Activated T-helper 1 cell treated with anti-CD3 and anti-CD28 coated beads, Interleukin-12 subunit alpha, Interleukin-12 subunit beta, Interleukin-2, Interleukin-4 antibody, amounts not matched to agents 30 ng/mL and 10 ng/mL and 1 ng/mL, durations not matched to agents 14 hours and 24 hours and 36 hours (primary cell): ENCODE measurements at places on chromosomes 6 and 20. TPM values are rescaled to one million over a fixed set of nuclear protein-coding genes. Genes with fewer than 3 reads are reported as not detected.
A peak's percentile ranks its signal among the peaks of the same experiment; 100 is the strongest.

- H3K4me3 ChIP-seq = no peak overlapping the region
- H3K4me1 ChIP-seq = no peaks in the 10 kb centered on the region
- no peaks in the 10 kb centered on the region for H3K27me3 ChIP-seq
- H3K36me3 ChIP-seq = no peaks in the 10 kb centered on the region
- DNase-seq = no peak
These were observed 636.0 kb upstream of the PTCHD4 start for GRCh38 chr6:48747040-48747439.

- H3K36me3 ChIP-seq = peaks cover 4% of the 10 kb centered on the region
- H3K4me3 ChIP-seq = no peak overlapping the region
- H3K4me1 ChIP-seq = no peaks in the 10 kb centered on the region
- no peaks in the 10 kb centered on the region for H3K27me3 ChIP-seq
- DNase-seq = no peak
- H3K27ac ChIP-seq = no peak overlapping the region
These were observed 26.8 kb downstream of the ZNF831 start for GRCh38 chr20:59190466-59190865.

GRCh38 chr6:106117579-106117978 is 31.4 kb downstream of the PRDM1 start:
- peaks cover 4% of the 10 kb centered on the region for H3K36me3 ChIP-seq
- H3K4me3 ChIP-seq = peak overlapping the region; percentile 53
- H3K27ac ChIP-seq = peak overlapping the region; percentile 80
- peak; percentile 54 for DNase-seq

DNA sequence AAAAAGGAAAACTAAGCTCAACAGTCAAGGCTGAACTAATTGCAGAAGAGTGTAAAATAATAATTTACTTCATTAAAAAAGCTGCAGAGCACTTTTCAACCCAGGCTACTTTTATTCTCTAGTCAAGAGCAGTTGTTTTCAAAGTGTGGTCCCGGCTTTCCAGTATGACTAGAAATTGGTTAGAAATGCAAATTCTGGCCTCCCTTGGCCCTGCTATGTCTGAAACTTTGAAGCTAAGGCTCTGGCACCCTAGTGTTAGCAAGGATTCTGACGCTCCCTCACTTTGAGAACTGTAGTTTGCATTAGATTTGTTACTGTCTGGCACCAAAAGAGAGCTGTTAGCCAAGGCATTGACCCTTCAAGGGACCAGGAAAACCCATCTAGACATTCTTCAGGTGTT is 9.5 kb upstream of the NXT1 start:
- peaks cover 12% of the 10 kb centered on the region for H3K27me3 ChIP-seq
- no peak overlapping the region for H3K27ac ChIP-seq
- H3K4me1 ChIP-seq = peaks cover 11% of the 10 kb centered on the region
- no peak for DNase-seq
- H3K4me3 ChIP-seq = no peak overlapping the region
- H3K36me3 ChIP-seq = no peaks in the 10 kb centered on the region

GRCh38 chr6:129817821-129818220 is 43.3 kb downstream of the TMEM244 start:
- peaks cover 13% of the 10 kb centered on the region for H3K4me1 ChIP-seq
- no peak overlapping the region for H3K27ac ChIP-seq
- DNase-seq = no peak
- H3K4me3 ChIP-seq = no peak overlapping the region

GRCh38 chr6:76381612-76382011 is 309.1 kb upstream of the IMPG1 start:
- H3K27ac ChIP-seq = no peak overlapping the region
- H3K36me3 ChIP-seq = no peaks in the 10 kb centered on the region
- no peaks in the 10 kb centered on the region for H3K27me3 ChIP-seq
- no peak overlapping the region for H3K4me3 ChIP-seq

DNA sequence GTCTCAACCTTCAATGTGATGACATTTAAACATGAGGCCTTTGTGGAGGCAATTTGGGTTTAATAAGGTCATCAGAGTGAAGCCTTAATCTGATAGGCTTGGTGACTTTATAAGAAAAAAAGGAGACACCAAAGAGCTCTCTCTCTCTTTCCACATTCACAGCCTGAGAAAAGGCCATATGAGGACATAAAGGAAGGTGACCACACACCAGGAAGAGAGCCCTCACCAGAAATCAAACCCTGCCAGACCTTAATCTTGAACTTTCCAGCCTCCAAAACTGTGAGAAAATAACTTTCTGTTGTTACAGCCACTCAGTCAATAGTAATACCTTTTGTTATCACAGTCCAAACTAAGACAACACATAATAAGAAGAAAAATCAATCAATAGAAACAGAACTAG is 47.7 kb downstream of the COL12A1 start:
- no peaks in the 10 kb centered on the region for H3K36me3 ChIP-seq
- H3K4me3 ChIP-seq = no peak overlapping the region
- no peak for DNase-seq
- no peaks in the 10 kb centered on the region for H3K4me1 ChIP-seq
- no peak overlapping the region for H3K27ac ChIP-seq

DNA sequence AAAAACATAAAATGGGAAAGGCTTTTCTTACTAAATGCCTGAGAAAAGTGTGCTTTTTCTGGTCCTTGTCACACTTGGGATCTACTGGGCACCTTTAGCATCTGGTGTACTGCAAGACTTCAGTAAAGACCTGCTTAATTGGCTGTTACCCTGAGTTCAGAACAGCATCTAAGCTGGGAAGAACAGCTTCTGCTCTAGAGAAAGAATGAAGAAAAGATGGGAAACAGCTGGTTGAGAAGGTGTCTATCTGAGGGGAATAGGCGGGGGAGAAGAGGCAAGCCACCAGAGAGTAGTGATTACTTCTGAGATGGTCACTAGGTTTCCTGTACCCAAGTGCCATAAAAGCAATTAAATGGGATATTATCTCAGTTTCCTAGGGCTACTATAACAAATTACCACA is 128.2 kb upstream of the SPACA1 start:
- H3K27ac ChIP-seq = no peak overlapping the region
- peaks cover 5% of the 10 kb centered on the region for H3K4me1 ChIP-seq
- DNase-seq = no peak
- no peaks in the 10 kb centered on the region for H3K36me3 ChIP-seq

GRCh38 chr20:49326026-49326425 is 48.2 kb upstream of the ZNFX1 start:
- no peak for DNase-seq
- H3K4me1 ChIP-seq = peaks cover 29% of the 10 kb centered on the region
- H3K27me3 ChIP-seq = peaks cover 32% of the 10 kb centered on the region
- H3K4me3 ChIP-seq = no peak overlapping the region
- H3K36me3 ChIP-seq = no peaks in the 10 kb centered on the region

DNA sequence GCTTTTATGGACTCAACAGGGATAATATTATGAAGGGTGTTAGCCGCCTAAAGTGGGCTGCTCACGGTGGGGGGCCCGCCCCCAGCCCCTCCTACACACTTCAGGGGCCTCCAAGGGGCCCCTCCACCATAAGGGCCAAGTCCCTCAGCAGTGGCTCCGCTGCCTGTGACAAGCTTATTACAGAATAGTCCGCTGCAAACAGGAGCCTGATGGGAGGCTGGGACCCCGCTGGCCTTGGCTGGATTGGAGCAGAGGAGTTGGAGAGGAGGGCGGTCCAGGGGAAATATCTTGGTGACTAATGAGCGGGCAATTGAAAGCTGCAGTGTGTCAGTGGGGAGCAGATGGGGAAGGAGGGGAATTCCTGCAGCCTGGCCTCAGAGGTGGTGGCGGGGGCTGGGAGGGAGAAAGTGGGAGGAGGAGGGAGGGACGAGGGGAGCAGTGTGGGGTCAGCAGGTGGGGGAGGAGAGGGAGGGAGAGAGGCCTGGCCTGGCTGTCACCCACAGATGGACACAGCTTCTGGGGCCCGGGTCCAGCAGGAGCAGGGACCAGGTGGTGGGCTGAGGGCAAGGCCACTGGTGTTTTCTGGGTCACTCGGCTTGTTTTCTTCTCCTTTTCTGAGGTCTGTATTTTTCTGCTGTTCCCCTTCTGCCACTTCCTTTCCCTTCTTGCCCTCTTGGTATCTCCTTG is 57.6 kb upstream of the FOXP4 start:
- peaks cover 31% of the 10 kb centered on the region for H3K27me3 ChIP-seq
- no peak for DNase-seq
- no peaks in the 10 kb centered on the region for H3K4me1 ChIP-seq
- H3K4me3 ChIP-seq = no peak overlapping the region
- H3K27ac ChIP-seq = no peak overlapping the region
- no peaks in the 10 kb centered on the region for H3K36me3 ChIP-seq

- no peaks in the 10 kb centered on the region for H3K36me3 ChIP-seq
- peaks cover 6% of the 10 kb centered on the region for H3K4me1 ChIP-seq
- DNase-seq = no peak
These were observed 50.8 kb downstream of the AIG1 start for GRCh38 chr6:143111443-143111842.

- H3K27me3 ChIP-seq = peaks cover 21% of the 10 kb centered on the region
- no peak overlapping the region for H3K27ac ChIP-seq
- H3K36me3 ChIP-seq = no peaks in the 10 kb centered on the region
These were observed 52.5 kb downstream of the HLA-A start for GRCh38 chr6:29994826-29995225.

- H3K4me3 ChIP-seq = no peak overlapping the region
- peaks cover 2% of the 10 kb centered on the region for H3K27me3 ChIP-seq
- H3K36me3 ChIP-seq = no peaks in the 10 kb centered on the region
- no peaks in the 10 kb centered on the region for H3K4me1 ChIP-seq
These were observed 115.9 kb downstream of the OTOR start for GRCh38 chr20:16864069-16864468.

GRCh38 chr6:75932067-75932466 is 140.4 kb downstream of the IMPG1 start:
- no peaks in the 10 kb centered on the region for H3K4me1 ChIP-seq
- H3K4me3 ChIP-seq = no peak overlapping the region
- H3K27ac ChIP-seq = no peak overlapping the region
- DNase-seq = no peak
- H3K27me3 ChIP-seq = peaks cover 8% of the 10 kb centered on the region

GRCh38 chr6:131628726-131629125 is 684 bp upstream of the MED23 start:
- H3K27ac ChIP-seq = peak overlapping the region; percentile 94
- DNase-seq = no peak
- H3K27me3 ChIP-seq = no peaks in the 10 kb centered on the region
- peaks cover 36% of the 10 kb centered on the region for H3K4me1 ChIP-seq

DNA sequence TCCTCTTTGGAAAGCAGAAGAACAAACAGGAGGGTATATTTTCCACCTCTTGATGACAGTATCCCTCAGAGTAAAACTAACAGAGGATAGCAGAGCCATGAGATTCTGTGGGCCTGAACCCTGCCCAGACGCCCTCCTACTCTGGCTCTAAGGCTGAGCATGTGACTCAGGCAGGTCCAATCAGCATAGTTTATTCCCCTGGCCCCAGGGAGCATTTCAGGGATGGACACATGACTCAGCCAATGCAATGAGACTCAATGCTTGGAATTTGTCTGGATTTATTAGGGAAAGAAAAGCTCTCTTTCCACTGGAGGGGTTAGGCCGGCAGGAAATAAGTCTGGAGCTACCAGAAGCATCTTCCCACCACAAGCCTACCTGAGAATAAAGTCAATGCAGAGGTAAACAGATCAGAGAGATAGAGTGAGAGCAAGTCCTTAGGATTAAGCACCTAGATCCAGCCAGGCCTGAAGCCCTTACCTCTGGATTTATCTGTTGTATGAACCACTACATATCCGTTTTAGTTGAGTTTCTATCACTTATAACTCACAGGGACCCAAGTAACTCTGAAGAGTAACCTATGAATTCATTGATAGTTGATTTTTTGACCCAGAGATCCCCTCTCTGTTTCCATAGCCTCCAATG is 68.2 kb upstream of the EYA2 start:
- no peaks in the 10 kb centered on the region for H3K36me3 ChIP-seq
- H3K4me1 ChIP-seq = no peaks in the 10 kb centered on the region
- peaks cover 12% of the 10 kb centered on the region for H3K27me3 ChIP-seq
- DNase-seq = no peak
- H3K4me3 ChIP-seq = no peak overlapping the region
- H3K27ac ChIP-seq = no peak overlapping the region

DNA sequence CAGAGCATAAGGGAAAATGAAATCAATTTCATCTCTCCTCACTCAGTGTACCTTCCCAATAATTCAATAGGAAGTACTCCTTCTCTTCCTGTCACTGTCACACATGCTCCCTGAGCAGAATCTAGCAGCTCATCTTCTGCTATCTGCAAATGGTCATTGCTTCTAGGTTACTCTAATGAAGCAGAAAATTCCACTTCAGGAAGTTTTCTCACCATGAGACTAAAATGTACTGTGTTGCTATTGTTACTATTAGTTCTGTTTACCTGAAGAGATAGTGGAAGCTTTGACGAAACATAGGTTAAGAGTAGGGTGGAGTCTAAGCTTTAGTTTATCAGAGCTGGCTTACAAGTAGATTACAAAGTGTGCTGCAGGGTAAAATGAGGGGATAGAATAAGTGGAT is 52.8 kb downstream of the RFX6 start:
- H3K4me3 ChIP-seq = no peak overlapping the region
- DNase-seq = no peak
- H3K36me3 ChIP-seq = no peaks in the 10 kb centered on the region
- no peak overlapping the region for H3K27ac ChIP-seq
- H3K27me3 ChIP-seq = no peaks in the 10 kb centered on the region

DNA sequence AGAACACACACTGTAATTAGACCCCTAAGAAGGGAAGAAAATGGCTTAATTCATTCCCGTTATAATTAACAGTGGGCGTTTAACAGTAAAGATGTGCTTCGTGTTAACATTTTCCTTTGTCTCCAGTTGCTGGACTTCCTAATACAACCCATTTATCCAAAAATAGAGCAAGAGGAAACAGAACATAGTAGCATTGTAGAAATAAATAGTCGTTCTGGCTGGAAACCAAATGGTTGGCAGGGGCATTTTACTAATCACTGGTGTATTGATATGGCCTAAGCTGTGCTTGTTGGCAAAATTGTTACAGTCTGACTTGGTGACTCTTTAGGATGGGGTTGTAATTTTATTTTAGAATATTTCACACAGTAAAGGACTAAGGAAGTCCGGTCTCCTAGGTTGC is 89.8 kb downstream of the BMP6 start:
- no peak overlapping the region for H3K27ac ChIP-seq
- no peaks in the 10 kb centered on the region for H3K36me3 ChIP-seq
- no peaks in the 10 kb centered on the region for H3K4me1 ChIP-seq

- no peaks in the 10 kb centered on the region for H3K4me1 ChIP-seq
- DNase-seq = no peak
- no peaks in the 10 kb centered on the region for H3K27me3 ChIP-seq
- no peak overlapping the region for H3K27ac ChIP-seq
- H3K36me3 ChIP-seq = no peaks in the 10 kb centered on the region
These were observed 280.1 kb downstream of the TFAP2B start for GRCh38 chr6:51098791-51099190.

SLC22A7 gene
- not detected in 2 replicates for total RNA-seq

PSORS1C2 gene
- total RNA-seq = not detected in 2 replicates

KHDC1 gene
- 4.8 and 6.4 TPM in 2 replicates for total RNA-seq

EFCAB8 gene
- total RNA-seq = 0.05 and 0.39 TPM in 2 replicates

IER3 gene
- 578 and 603 TPM in 2 replicates for total RNA-seq

CAGE1 gene
- 0.13 and 0.20 TPM in 2 replicates for total RNA-seq

SF3B5 gene
- total RNA-seq = 204 and 232 TPM in 2 replicates

MLN gene
- not detected in 2 replicates for total RNA-seq

ASIP gene
- total RNA-seq = not detected in 2 replicates

FOXF2 gene
- not detected in 2 replicates for total RNA-seq

BCAS1 gene
- not detected in 2 replicates for total RNA-seq
